ENCODE measurements at places on chromosomes 11 and 22. TPM values are rescaled to one million over a fixed set of nuclear protein-coding genes. Genes with fewer than 3 reads are reported as not detected.
A peak's percentile ranks its signal among the peaks of the same experiment; 100 is the strongest.

- DNase-seq = no peak
- no peaks in the 10 kb centered on the region for H3K4me1 ChIP-seq
- H3K4me3 ChIP-seq = no peak overlapping the region
- H3K27ac ChIP-seq = no peak overlapping the region
Observed at GRCh38 chr11:129213261-129213660, 21.1 kb upstream of the ARHGAP32 start.

DNA sequence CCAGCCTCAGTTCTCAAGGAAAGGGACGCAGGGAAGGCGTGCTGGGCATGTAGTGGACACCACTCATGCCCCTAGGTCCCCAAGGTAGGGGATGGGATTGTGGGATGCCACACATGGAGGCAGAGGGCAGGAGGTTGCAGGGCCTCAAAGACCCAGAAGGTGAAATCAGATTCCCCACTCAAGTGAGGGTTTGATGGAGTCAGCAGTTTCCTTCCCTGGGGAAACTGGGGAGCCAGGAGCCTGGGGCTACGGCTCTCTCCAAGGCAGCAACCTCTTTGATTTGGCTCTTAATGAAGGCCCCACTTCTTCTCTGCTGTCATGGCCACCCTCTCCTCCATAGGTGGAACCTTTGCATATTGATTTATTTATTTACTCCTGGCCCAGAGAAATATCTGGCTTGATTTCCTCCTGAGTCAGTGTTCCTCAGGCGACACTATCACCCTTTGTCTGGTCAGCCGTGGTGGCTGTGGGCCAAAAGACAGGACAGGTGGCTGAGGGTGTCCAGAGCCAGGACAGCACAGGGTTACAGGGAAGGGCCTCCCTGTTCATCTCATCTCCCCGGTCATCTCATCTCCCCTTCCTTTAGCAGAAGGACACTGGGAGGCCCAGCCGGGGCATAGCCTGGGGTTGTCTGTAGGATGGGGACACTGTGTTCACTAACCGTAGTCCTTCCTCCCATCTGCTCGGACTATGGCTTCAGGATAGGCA lies 9.6 kb downstream of the GNAZ start:
- H3K4me1 ChIP-seq = peaks cover 12% of the 10 kb centered on the region
- H3K36me3 ChIP-seq = no peaks in the 10 kb centered on the region
- H3K4me3 ChIP-seq = no peak overlapping the region
- DNase-seq = no peak

PTPRCAP gene
- polyA plus RNA-seq = 6.8 TPM

RFPL3 gene
- polyA plus RNA-seq = 0.04 TPM

DNA sequence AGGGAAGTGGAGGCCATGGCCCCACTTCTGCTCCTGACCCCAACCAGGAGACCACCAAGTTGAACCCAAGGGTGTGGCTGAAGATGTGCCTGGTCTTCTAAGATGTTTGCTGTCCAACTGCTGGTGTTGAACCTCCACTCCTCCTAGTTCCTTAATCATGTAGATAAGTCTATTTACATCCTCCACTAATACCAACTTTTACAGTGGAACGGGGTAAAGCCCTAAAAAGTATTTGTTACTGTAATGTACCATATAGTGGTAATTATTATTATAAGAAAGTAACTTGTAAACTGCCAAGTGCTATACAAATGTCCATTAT lies 19.0 kb upstream of the RASSF10 start:
- H3K4me1 ChIP-seq = no peaks in the 10 kb centered on the region
- DNase-seq = no peak
- H3K4me3 ChIP-seq = no peak overlapping the region
- no peak overlapping the region for H3K27ac ChIP-seq

GRCh38 chr11:122234780-122235179 lies 118.8 kb upstream of the BLID start:
- no peak overlapping the region for H3K4me3 ChIP-seq
- H3K27ac ChIP-seq = no peak overlapping the region
- no peak for DNase-seq
- H3K4me1 ChIP-seq = no peaks in the 10 kb centered on the region

SCGB1D4 gene
- not detected for polyA plus RNA-seq

- no peak overlapping the region for H3K27ac ChIP-seq
- no peak overlapping the region for H3K4me3 ChIP-seq
- DNase-seq = no peak
- peaks cover 96% of the 10 kb centered on the region for H3K36me3 ChIP-seq
- peaks cover 6% of the 10 kb centered on the region for H3K4me1 ChIP-seq
Observed at GRCh38 chr22:41351011-41351410, 30.7 kb upstream of the TEF start.

IGLL1 gene
- polyA plus RNA-seq = 0.60 TPM

DNA sequence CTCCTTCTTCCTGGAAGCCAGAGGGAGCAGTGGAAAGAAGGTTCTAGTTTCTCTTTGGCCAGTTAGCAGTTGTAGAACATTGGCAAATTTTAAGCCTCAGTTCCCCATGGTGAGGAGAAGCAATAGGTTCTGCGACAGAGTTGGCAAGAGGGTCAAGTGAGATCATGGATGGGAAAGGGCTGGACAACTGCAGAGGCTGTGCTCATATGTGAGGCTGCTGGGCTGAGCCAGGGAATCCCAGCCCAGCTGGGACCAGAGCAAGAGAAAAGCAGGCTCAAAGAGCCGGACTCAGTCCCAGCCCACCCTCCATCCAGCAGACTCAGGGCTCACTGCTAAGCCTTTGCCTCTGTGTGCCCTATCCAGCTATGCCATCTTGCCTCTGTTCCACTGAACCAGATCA lies 66.8 kb upstream of the MYOD1 start:
- H3K27me3 ChIP-seq = peaks cover 9% of the 10 kb centered on the region
- no peak overlapping the region for H3K27ac ChIP-seq
- H3K36me3 ChIP-seq = no peaks in the 10 kb centered on the region

- peaks cover 35% of the 10 kb centered on the region for H3K4me1 ChIP-seq
- H3K36me3 ChIP-seq = peaks cover 22% of the 10 kb centered on the region
- no peak overlapping the region for H3K4me3 ChIP-seq
- H3K27ac ChIP-seq = no peak overlapping the region
Observed at GRCh38 chr22:42076764-42077485, 2.6 kb upstream of the SMDT1 start.

GRCh38 chr11:78282821-78283220 lies 94.1 kb downstream of the USP35 start:
- no peak overlapping the region for H3K4me3 ChIP-seq
- peaks cover 8% of the 10 kb centered on the region for H3K36me3 ChIP-seq
- H3K4me1 ChIP-seq = peaks cover under 1% of the 10 kb centered on the region
- no peak for DNase-seq
- no peak overlapping the region for H3K27ac ChIP-seq

KCNQ1 gene
- polyA plus RNA-seq = 19.5 TPM

SYT9 gene
- 0.93 TPM for polyA plus RNA-seq

DNA sequence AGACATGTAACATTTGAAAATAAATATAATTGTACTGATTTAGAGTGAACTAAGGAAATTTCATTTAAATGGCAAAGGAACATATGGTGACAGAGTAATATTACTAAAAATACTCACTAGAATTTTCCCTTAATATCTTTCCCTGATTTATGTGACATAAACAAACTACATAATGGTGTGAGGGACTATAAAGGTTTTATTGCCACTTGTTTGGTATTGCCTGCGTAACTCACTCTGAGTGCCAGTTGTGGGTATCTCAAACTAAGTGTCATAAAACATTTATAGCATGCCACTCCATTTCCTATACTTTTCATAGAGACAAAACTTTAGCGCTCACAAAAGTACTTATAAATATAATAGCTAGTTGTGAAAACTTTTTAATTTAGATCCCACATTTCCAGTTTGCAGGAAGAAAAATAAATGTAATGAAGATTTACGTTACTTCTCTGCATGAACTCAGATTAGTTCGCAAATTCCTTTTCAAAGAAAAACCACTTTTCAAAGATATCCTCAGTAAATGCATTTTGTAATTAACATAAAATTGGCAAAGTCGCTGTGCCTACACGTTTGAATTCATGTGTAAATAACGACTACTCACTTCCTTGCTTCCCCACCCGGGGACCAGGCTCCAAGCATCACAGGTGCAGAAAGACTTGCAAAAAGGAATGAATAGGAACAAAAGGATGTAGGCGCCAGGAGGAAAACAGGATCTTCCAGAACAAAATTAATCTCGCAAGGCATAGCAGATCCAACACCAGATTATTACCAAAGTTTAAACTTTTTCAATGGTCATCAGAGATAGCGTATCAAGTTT lies 1.6 kb upstream of the QSER1 start:
- H3K27me3 ChIP-seq = no peaks in the 10 kb centered on the region
- no peak overlapping the region for H3K27ac ChIP-seq
- H3K36me3 ChIP-seq = no peaks in the 10 kb centered on the region
- H3K4me1 ChIP-seq = peaks cover 8% of the 10 kb centered on the region
- no peak overlapping the region for H3K4me3 ChIP-seq
- DNase-seq = peak; percentile 12

Measured in large intestine (tissue), 12 donors.